ENCODE measurements at places on chromosomes 12 and 14.

DNA sequence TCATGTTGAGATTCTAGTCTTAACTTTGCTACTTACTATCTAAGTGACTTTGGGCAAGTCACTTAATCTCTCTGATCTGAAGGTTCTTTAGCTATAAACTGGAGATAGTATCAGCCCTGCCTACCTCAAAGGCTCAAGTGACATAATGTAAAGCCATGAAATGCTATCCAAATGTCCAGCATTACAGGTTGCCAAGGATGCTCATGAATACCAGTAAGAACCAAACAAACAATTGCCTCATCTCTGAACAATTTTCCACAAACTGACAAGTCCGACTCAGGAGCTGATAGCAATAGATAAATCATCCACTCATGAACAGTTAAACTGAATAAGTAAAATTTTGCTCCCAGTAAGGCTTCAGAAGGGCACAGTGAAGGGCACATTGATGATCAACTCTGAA is 51.5 kb downstream of the LMNTD1 start:
- DNase-seq = no peak

DNA sequence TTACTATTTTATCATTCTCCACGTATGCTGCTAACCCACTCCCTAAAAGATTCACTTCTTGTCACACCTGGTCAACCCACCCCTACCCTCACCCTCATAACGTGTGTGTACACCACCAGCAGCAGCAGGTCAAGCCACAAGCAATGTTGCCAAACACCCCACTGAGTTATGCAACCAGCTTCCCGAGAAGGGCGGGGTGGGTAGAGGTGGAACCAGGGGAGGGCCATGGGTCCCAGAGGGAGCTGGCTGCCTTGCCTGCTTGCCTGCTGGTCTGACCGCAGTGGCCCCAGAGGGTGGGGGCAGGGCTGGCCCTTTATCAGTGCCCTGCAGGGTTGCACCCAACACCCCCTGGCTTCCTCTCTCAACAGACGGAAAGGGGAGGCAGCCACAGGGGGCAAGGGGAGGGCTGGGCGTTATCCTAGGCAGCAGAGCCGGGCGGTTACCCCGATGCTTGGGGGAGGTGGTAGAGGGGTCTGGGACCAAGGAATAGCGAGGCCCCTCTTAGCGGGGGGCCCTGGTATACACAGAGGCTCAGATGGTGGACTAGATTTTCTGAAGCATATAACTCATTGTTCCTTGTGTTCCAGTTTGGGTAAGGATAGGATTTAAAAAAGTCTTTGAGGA is 3.5 kb upstream of the NFE2 start:
- DNase-seq = peak; percentile 35

GRCh38 chr12:12511895-12512711 is 50.6 kb downstream of the DUSP16 start:
- DNase-seq = no peak

DNA sequence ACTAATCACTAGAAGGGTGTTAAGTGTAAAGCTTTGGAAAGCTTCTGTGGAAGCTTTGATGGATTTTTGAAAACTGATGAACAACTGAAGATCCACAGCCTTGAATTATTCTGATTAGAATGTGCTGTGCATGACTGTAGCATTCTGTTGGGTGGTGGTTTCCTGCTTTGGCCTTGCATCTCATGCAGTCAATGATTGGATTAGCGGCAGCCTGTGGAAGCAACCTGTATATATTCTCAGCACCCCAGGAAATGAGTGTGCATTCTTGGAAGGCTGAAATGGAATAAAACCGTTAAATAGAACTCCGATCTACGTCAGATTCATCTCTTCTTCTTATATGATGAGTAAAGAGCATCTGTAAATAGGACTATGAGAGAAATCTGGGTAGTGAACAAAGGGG is 120.2 kb downstream of the SLC16A7 start:
- DNase-seq = no peak

DNA sequence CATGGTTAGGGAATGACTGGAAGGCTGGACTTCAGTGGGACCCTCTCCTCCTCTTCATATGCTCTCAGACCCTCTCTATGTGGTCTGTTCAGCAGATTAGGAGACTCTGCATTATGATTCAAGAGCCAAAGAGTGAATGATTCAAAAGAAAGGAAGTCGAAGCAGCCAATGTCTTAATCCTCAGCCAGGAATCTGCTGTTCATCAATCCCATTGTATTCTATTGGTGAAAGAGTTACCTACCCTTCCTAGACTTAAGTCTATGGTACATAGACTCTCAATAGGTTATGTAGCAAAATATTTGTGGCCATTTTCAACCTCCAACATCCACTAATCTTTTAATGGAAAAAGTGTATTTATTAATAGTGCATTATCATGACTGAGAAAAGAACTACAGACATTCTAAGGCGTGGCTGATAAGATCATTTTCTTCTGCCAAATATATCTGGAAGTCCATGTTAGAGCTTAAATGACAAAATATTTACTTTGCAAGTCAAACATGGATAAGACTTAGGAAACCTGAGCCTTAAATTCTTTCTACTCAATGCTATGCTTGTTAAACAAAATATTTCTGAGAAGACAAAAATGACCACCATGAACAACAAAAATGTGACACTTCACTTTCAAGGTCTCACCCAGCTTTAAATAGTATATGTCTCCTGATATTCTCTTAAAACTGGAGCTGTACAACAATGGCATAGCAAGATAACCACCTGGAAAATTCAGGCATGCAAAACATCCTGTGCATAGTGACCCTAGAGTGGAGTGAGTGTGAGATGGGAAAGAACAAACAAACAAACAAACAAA is 1100.6 kb downstream of the GALC start:
- DNase-seq = no peak

DNA sequence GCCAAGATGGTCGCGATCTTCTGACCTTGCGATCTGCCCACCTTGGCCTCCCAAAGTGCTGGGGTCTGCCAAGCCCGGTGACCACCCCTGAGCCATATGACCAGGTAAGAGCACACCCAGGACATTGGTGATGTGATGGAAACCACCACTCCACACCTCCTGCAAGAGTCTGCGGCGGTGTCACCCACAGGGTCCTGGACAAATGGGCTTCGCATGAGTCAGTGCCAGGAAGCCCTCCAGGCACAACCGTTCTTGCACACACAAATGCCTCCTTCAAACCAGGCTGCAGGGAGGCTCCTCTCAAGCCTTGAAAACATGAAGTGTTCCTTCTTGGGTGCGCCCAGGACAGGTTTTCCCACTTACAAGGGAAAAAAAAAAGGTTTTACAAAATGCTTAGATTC is 16.6 kb downstream of the PITPNM2 start:
- no peak for DNase-seq

- DNase-seq = peak; percentile 91
These were observed 23.7 kb downstream of the HEBP1 start for GRCh38 chr12:12976366-12976765.
